ENCODE measurements at places on chromosomes 13 and 19.

DNA sequence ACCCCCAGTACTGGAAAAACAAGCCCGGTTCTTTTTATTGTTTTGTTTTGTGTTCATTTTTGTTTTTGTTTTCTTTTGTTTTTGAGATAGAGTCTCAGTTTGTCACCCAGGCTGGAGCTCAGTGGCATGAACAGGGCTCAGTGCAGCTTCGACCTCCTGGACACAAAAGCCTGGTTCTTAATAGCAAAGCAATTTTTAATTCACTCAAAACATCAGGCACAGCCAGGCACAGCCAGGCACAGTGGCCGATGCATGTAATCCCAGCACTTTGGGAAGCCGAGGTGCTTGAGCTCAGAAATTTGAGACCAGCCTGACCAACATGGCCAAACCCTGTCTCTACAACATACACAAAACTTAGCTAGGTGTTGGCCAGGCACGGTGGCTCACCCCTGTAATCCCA is 30.7 kb downstream of the INSR start:
- no peak for DNase-seq

DNA sequence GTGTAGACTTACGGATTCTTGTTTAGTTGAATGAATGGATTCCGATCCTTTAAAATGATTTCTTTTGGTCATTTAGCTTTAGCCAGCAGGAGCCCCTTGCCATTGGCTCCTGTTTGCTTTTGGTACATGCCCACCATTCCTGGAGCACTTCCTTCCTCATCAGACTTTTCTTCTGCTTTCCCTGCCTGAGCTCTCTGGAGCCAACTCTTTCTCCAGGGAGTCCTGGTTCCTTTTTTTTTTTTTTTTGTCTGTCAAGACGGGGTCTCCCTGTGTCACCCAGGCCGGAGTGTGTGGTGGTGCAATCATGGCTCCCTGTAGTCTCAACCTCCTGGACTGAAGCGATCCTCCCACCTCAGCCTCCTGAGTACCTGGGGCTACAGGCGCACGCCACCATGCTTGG is 37.8 kb downstream of the SMARCA4 start:
- DNase-seq: no peak

- DNase-seq: no peak
These were observed 10.9 kb upstream of the S1PR4 start for GRCh38 chr19:3167533-3168272.

DNA sequence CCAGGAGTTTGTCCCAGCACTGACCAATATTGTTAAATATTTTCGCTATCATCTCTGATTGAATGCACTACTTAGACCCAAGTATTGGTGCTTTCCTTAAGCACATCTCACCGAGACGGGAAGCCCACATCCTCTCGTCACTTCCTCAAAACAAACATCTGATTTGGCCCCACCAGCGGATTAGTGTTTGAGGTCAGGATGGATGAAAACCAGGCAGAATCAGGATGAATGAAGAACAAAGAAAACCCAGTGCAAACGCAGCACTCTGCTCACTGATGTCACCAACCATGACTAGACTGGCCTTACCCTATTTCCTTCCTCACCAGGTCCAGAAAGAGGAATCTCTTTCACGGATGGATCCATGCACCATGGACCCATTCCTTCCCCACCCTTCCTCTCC is 6.0 kb downstream of the PLAUR start:
- DNase-seq: peak; percentile 40

DNA sequence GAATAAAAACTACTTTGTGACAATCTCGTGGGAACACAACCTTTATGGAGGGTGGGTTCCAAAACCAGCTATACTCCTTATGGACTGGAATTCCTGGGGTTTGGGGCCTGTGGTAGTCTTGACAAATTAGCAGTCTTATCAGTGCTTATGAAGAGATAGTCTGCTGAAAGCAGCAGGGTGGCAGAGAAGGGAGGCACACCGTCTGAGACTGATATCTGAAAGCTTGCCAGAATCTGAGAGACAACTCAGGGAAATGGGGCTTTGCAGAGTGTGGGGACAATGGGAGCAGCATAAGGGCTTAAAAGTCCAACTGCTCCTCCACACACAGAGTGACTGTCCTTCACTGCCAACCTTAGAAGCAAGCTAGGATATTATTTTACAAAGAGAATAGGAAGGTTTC is 95.9 kb downstream of the UGGT2 start:
- no peak for DNase-seq

DNA sequence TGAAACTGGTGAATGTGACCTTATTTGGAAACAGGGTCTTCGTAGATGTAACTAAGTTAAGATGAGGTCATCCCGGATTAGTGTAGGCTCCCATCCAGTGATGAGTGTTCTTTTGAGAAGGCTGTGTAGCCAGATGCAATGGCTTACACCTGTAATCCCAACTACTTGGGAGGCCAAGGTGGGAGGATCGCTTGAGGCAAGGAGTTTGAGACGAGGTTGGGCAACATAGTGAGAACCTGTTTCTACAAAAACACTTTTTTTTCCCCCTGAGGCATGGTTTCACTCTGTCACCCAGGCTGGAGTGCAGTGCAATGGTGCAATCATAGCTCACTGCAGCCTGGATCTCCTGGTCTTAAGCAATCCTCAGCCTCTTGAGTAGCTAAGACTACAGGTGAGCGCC is 36.4 kb downstream of the FBN3 start:
- DNase-seq: peak; percentile 58

All from NB4 (cell line).